ENCODE measurements at places on chromosomes 7 and 10. TPM values are rescaled to one million over a fixed set of nuclear protein-coding genes. Genes with fewer than 3 reads are reported as not detected.

GRCh38 chr10:85532773-85533172 lies 833.8 kb downstream of the GRID1 start:
- DNase-seq = no peak

- DNase-seq = no peak
These were observed 38.7 kb downstream of the LRRC20 start for GRCh38 chr10:70343712-70344111.

DNA sequence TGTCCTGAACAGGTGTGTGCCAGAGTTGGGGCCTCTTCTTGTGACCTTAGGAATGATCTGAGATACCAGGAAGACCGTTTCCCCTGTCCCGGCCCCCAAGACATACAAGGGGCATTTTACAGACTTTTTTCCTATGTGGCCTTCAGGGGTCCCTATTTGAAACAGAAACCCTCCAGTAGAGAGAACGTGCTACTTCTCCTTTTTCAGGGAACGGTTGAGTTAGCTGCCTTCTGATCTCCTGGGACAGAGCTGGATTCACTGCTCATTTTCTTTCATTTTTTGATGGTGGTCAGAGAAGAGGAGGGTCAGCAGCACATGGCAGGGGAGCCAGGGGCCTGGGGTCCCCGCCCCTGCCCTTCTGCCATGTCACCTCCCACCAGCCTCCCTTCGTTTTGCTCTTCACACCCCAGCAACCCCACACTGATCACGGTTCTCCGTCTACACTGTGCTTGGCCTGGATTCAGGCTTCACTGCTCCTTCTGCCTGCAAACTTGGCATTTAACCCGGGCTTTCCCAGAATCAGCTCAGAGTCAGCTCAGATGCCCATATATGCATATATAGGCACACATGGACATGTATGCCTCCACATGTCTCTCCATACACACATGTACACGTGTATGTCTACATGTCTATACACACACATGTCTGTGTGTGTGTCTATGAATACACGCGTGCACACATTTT lies 138.1 kb upstream of the BTBD16 start:
- DNase-seq = no peak

DNA sequence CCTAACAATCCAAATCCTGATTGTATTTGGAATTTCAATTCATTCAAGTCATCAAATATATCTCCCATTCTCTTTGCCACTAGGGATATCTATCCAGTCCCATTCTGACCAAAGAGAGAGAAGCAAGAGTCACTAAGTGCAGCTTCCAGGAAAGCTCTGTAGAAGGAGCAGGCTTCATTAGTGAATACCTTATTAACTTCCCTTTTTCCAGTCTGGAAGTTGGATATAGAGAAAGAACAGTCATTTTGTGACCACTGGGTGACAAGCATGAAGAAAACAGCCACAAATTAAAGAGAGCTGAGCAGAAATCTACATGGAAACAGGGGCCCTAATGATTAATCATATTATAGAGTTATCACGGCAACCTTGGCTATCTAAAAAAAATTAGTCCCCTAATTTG lies 190.7 kb upstream of the ADO start:
- DNase-seq = no peak

DNA sequence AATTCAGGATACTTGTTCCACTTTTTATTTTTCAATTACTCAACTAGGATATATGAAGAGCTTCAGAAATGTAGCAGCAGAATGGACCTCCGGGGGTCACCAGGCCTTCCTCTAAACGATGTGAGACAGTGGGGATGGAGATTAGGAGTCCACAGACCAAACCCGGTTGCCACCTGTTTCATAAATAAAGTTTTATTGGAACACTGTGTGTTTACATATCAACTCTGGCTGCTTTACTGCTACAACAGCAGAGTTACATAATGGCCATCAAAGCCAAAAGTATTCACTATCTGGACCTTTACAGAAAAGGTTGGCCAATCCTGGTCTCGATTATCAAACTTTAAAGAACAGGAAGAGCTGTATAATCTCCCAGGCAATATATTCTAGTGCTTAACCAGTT lies 30.8 kb downstream of the RAPGEF5 start:
- DNase-seq = no peak

DNA sequence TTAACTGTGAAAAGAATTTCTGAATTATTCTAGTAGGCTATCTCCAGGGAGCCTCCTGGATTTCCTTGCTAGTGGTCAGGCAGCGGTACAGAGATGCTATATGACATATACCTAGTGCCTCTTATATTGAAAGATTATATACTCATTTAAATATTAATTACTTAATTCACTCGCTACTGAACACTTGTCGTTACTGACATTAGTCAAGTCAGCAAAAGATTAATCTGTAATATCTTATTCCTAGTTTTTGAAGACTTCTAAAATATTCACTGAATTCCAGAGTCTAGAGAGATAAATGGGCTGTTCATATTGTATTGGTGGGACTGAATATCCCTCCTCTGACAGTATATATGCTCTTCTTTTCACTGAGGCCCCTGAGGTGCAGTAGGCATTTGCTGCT lies 2.9 kb downstream of the SEMA3E start:
- no peak for DNase-seq

GRCh38 chr7:134420424-134421125 lies 38.3 kb downstream of the AKR1B1 start:
- no peak for DNase-seq

GRCh38 chr7:25375805-25376600 lies 147.7 kb upstream of the NPVF start:
- DNase-seq = no peak

DNA sequence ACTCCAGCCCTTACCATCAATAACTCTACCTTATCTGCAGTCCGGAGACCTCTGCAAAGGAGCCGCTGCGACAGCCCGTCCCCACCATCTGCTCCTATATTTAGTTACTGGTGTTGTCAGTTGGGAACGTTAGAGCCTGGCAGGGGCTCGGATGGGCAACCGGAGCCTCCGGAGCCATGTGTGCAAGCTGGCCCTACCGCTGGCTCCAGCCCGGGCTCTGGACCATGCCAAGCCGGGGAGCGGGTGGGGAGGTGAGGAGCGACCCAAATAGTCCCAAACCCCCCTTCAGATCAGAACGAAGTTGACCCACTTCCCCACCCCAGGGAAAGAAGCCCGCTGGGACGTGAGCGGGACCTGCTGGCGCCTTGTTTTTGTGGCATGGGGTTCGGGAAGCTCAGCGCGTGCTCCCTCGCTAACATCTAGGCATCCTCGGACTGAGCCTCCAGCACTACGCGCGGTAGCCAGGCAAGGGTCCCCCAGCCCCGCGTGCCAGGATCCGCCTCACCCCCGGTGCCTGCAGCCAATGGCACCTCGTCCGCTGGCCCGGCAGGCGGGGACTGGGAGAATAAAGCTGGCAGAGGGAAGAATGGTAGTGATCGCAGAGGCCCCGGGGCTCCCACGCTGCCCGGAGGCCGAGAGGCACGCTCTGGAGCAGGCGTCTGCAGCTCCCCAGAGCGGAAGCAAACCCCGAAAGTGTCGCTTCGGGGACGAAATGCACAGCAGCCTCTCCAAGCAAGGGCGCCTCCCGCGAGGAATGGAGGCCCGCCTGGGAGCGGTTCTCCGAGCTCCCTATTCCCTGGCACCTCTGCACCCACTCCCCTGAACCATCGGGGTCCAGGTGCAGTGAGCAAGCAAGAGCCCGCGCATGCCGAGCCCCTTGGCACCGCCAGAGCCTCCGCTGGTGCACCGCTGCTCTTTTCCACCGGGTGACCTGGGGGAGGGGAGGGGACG lies 679 bp downstream of the LRRC20 start:
- DNase-seq = no peak

- no peak for DNase-seq
These were observed 107.4 kb downstream of the SH3PXD2A start for GRCh38 chr10:103748020-103748419.

DNA sequence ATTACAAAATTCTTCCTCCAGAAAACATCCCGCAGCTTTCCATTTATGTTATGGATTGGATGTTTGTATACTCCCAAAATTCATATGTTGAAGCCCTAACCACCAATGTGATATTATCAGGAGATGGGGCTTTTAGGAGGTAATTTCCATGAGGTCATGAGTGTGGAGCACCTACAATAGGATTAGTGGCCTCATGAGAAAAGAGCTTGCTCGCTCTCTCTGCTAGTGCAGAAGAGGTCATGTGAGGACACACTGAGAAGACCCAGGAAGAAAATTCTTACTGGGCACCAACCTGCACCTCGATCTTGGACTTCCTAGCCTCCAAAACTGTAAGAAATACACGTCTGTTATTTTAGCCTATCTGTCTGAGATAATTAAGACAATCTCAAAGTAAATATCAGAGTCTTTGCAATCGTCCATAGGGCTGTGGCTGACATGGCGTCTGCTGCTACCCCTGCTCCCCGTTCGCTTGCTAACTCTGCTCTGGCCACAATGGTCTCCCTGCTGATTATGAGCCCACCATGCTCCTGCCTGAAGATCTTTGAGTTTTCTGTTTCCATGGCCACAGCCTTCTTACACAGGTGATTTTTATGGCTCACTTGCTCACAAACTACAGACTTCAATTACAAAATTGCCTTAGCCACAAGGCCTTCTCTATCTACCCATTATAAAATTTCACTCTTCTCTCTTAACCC lies 333.3 kb downstream of the CACNA2D1 start:
- no peak for DNase-seq

- DNase-seq = no peak
These were observed 319.7 kb upstream of the SP4 start for GRCh38 chr7:21108182-21108581.

GRCh38 chr10:6135039-6135438 lies 46.2 kb downstream of the RBM17 start:
- DNase-seq = no peak

DNA sequence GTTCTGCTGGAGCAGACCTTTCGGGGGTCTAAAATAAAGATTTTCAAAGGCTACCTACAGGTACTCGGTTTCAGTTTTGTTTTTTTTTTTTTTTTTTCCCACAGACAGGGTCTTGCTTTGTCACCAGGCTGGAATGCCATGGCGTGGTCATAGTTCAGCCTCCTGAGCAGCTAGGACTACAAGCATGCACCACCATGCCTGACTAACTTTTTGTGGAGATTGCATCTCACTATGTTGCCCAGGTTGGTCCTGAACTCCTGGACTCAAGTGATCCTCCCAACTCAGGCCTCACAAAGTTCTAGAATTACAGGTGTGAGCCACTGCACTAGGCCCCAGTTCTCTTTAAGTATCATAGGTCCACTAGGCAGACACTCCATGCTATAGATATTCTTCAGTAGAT lies 34.5 kb downstream of the BAMBI start:
- no peak for DNase-seq

- DNase-seq = no peak
These were observed 2.1 kb downstream of the CAMK1D start for GRCh38 chr10:12351447-12351846.

GRCh38 chr7:2941216-2941859 lies 97.2 kb upstream of the GNA12 start:
- DNase-seq = peak; percentile 43

The ANXA8 gene
- not detected for total RNA-seq

The ARHGEF35 gene
- 7.2 TPM for total RNA-seq

The AKR1C1 gene
- total RNA-seq = 593 TPM

The SLC35G1 gene
- 6.2 TPM for total RNA-seq

The ZWINT gene
- total RNA-seq = 2.3 TPM

The PILRA gene
- 14.5 TPM for total RNA-seq

The TACC2 gene
- 31.0 TPM for total RNA-seq

The SUN3 gene
- total RNA-seq = not detected

The HYAL4 gene
- not detected for total RNA-seq

The SCART1 gene
- total RNA-seq = 3.3 TPM

The IFIT1B gene
- total RNA-seq = not detected

The AZGP1 gene
- 76.2 TPM for total RNA-seq

The ADRA2A gene
- 187 TPM for total RNA-seq

The TMEM273 gene
- total RNA-seq = 17.9 TPM

The GNAT3 gene
- total RNA-seq = not detected

The ANKRD30A gene
- 3.5 TPM for total RNA-seq

The ZNF467 gene
- 11.5 TPM for total RNA-seq

The SPDYE1 gene
- not detected for total RNA-seq

The MYL10 gene
- total RNA-seq = not detected
